ENCODE measurements at places on chromosomes 1 and 21.
A peak's percentile ranks its signal among the peaks of the same experiment; 100 is the strongest.

DNA sequence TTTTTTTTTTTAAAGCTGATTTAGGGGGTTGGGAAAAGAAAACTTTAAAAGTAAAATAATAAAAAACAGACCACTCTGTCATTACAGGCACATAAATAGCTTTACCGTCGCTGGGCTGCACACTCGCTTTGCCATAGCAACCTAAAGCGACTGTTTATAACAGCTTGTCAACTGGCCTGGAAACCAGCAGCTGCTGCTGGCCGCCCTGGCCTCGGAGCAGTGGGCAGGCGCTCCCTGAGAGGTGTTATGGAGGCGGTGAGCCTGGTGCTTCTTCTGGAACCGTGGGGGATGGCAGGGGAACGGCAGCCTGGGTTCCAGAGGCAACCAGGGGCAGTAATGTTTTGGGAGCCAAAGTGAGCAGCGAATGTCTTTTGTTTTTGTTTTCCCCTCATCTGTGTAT, 45.7 kb downstream of the ATP2B4 start:
- no peak for DNase-seq

DNA sequence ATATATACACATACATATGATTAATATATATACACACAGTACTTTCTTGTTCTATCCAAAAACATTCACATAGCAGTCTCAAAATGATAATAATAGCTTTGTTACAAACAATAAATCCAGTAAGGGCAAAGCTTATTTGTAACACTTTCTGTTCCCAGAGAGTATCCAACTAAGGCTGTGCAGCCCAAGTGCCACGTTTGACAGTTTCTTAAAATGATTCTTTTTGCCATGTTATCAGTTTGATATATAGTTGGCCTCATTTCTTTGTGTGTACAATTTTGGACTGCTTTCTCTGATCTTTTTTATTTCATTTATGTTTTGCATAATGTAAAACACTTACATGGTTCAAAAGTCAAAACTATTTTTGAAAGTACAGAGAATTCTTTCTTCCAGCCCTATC, 11.8 kb downstream of the KCNE1 start:
- DNase-seq = no peak

DNA sequence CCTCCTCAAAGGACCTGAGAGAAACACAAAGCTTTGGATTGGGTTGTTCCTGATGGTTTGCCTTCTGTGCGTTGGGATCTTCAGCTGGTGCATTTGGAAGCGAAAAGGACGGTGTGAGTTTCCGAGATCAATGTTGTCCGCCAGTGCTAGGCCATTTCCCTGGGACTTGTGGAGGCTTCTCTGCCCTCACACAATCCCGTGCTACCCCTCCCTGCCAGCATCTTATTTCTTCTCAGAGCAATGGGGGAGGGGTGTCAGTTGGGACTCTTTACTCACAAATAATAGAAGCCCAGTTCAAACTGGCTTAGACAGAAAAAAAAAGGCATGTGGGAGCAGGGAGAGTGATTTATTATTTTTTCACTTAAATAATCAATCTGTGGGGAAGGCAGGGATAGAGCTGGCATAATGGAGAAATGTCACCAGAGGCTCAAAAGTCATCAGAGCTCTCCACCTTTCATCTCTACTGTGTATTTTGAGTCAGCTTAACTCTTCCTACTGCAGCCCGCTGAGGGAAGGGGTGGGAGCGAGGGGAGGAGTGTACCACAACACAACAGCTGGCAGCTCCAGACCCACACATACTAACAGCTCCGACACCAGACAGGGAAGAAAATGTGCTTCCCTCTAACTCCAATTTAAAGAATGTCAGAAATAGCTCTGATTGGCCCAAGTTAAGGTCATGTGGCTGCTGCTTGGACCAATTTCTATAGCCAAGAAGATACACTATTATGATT, 22.4 kb downstream of the LY9 start:
- no peak for DNase-seq

GRCh38 chr1:110082477-110082876, 12.0 kb upstream of the ALX3 start:
- DNase-seq = no peak

GRCh38 chr1:201724766-201725118, 104.2 kb upstream of the IPO9 start:
- no peak for DNase-seq

DNA sequence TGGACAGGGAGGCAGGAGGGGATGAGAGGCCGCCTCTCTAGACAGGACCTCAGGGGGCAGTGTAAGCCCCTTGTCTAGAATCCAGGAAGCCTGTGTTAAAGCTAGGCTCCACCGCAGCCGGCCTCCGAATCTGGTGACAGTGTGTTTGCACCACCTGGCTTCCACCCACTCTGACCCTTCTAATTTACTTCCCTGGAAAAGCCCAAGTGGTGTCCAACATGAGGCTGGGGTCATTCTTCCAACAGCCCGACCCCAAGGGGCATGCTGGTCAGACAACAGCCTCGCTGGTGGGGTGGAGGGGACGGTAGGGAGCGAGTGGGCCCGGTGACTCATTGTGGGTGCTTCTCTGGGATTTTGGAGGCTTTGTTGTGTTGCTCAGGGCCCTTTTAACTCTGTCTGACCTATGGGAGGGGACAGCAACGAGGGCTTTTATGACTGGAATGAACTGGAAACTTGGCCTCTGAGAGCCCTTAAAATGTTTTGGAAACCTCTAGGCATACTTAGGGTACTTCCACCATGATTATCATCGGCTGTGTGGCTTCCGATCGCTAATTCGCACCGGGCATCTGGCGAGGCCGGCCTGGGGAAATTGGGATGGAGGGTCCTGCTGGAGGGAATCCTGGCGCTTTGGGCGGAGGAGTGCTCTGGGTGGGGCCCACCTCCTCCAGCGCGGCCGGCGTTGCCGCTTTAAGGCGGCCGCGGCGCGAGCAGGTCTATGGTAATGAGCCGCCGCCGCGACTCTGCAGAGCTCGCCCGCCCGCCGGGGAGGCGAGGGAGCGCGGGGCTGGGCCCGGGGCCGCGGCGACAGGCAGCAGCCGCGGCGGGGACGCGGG, at the start of gene CELSR2:
Gene CELSR2, plus strand, starts transcription at position 743 of the 833 bp plus-strand sequence. CDS start 541 bp downstream, outside the sequence.
- DNase-seq = peak; percentile 85

DNA sequence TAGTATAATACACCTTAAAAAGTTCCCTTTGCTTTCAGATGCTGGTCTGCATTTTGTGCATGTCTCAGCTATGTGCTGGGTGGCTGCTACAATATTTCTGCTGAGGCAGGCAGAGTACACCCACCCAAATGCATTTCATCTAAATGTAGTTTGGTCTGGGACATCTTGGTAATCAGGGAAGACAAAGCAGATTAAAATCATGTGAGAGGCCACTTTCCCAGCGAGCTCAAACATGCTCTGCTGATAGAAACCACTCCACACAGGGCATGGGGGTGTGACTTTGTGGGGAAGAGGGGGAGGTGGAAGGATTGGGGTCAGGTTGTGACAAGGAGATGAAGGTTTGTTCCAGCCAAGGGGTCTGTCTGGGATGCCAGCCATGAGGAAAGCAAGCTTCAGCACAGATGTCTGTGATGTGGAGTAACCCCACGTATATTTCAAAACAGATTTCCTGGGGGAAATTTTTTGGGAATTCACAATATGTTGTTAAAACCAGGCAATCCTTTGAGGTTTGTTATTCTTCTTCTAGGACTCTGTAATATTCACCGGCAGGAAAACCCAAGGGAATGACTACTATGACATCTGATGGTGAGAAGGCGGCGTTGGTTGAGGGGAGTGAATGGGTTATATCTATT, 255.1 kb upstream of the FGGY start:
- no peak for DNase-seq

GRCh38 chr1:245687636-245688535, 533.1 kb downstream of the KIF26B start:
- no peak for DNase-seq

GRCh38 chr1:23625459-23625858, 66.1 kb upstream of the RPL11 start:
- DNase-seq = no peak

DNA sequence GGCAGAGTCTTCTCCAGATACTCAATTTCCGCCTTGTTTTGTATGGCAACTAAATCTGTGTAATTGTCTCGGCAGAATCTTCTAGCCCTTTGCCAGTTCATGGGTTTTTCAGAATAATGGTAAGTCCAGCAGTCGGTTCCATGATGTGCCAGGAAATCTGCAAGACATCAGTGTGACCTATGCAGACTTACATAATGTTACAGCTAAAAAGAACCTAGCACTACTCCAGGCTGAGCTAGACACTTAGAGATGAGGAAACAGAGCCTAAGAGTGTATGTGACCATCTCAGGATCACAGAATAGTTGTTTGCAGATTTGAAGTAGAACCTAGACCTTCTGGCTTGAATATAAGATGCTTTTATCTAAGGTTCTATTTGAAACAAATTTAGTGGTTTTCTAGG, 2.8 kb downstream of the SELL start:
- no peak for DNase-seq

DNA sequence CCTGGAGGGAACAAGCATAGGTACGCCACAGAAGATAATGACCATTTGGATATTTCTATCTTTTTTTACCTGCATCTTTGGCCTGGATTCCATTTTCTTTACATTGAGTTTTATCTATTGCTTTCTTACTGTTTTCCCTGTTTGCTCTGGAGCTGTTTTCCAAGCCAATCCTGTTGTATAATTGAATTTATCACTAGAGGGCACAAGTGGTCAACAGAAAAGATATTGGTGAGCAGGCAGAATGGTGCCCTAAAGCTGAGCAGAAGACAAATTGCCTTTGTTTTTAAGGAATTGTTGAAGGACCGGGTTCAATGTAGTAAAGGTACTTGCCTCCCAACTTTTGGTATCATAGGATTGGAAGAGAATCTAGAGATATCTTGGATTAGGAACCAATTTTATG, 152.8 kb downstream of the PPP1R12B start:
- DNase-seq = no peak

DNA sequence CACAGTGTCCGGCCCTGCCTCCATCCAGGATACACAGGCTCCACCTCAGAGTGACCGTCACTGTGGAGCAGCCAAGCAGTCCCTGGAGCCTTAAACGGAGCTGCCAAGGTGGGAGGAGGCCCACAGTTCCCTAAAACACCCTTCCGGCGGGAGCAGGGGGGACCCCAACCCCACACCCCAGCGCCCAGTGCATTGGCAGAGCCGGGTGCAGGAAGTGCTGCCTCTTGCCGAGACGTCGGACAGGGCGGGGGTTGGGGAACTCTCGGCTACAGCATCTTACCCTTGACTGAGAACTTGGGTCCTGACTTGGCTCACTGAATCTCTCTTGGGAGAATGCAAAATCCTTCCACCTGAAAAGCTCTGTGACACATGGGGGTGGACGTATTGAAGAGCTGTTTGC, 38.7 kb upstream of the TMEM51 start:
- no peak for DNase-seq

GRCh38 chr21:45488931-45489721, 53.1 kb downstream of the SLC19A1 start:
- no peak for DNase-seq

GRCh38 chr1:66652556-66652955, 99.7 kb upstream of the DYNLT5 start:
- DNase-seq = no peak

DNA sequence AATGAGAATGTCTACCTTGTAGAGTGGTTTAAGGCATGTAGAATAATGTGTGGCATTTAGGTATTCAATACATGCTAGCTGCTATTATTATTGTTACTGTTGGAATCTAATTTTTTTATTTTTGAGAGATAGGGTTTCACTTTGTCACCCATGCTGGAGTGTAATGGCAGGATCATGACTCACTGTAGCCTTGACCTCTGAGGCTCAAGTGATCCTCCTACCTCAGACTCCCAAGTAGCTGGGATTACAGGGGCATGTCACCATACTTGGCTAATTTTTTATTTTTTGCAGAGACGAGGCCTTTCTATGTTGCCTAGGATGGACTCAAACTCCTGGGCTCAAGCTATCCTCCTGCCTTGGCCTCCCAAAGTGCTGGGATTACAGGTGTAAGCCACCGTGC, 61.9 kb downstream of the EPB41 start:
- DNase-seq = no peak
